ENCODE measurements at places on chromosomes 16 and 17. TPM values are rescaled to one million over a fixed set of nuclear protein-coding genes. Genes with fewer than 3 reads are reported as not detected.

DNA sequence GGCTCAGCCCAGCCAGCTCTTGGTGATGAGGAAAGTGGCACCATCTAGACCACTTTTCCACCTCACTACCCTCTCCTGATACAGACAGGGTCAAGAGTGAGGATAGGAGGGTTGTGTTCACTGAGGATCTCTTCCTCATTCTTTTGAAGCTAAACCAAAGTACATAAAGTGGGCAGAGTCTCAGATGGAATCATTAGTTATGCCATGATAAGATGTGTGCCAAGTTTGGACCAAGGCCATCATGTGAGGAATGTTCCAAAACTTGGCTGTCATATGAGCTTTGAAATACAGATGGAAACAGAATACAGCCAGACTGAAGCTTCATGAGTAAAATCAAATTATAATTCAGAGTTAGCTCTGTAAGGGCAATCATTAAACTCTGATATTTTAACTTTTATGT is 37.2 kb downstream of the ACSM1 start:
- H3K36me3 ChIP-seq: no peaks in the 10 kb centered on the region
- H3K27me3 ChIP-seq: no peaks in the 10 kb centered on the region
- no peak overlapping the region for H3K4me3 ChIP-seq

Gene CASKIN1
- total RNA-seq: 0.06 TPM

GRCh38 chr17:7703584-7704479 is 1.2 kb upstream of the EFNB3 start:
- H3K27me3 ChIP-seq: no peaks in the 10 kb centered on the region
- no peak for DNase-seq
- peaks cover 7% of the 10 kb centered on the region for H3K36me3 ChIP-seq
- no peaks in the 10 kb centered on the region for H3K4me1 ChIP-seq

DNA sequence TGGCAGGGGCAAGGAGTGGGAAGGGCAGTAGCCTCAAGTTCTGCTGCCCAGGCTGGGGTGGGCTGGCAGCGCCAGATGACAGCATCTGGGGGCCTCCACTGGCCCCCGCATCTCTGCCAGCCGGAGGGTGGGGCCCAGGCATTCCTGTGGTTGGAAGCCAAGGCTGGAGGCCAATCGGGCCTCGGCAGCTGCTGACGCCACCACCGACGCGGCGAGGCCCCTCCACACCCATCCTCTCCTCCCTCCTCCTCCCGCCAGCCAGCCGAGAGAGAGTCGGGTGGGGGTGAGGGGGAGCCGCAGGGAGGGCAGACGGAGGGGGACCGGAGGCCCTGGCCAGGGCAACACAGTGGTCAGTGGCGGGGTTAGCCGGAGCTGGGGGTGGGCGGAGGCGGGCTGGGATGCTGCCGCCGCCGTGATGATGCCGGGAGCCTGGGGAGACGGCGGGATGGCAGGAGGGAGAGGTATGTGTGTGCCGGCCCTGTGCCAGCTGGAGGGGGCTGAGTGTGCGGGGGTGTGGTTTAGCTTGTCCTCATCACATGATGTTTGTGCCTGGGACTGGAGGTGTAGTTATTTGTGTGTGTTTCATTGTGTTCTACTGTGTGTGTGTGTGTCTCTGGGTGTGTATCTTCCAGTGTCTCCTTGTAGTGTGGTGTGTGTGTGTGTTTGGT is 36.6 kb downstream of the ARHGAP23 start:
- no peaks in the 10 kb centered on the region for H3K27me3 ChIP-seq
- no peak overlapping the region for H3K27ac ChIP-seq
- H3K4me3 ChIP-seq: no peak overlapping the region
- no peaks in the 10 kb centered on the region for H3K36me3 ChIP-seq
- no peaks in the 10 kb centered on the region for H3K4me1 ChIP-seq
- DNase-seq: no peak

GRCh38 chr17:51351890-51352289 is 91.5 kb downstream of the UTP18 start:
- no peak for DNase-seq
- peaks cover 11% of the 10 kb centered on the region for H3K27me3 ChIP-seq
- no peak overlapping the region for H3K4me3 ChIP-seq
- no peak overlapping the region for H3K27ac ChIP-seq

DNA sequence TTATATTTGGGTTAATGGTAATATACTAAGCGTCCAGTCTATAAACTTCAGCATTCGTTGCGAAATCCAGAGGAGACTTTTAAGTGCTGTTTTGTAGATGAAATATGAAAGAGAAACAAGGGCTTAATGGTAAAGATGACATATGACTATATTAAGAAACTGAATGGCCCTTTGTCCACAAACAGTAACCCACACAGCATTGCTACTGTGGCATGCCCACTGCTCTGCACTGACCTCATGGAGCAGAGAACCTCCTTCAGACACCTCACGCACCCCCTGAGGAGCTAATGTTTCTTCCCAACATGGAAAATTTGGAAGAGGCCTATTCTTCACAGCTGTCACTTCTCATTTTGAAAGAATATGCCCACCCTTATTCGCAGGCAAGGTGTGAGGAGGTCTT is 26.7 kb downstream of the ASPA start:
- no peaks in the 10 kb centered on the region for H3K4me1 ChIP-seq
- no peak for DNase-seq
- no peak overlapping the region for H3K4me3 ChIP-seq
- no peaks in the 10 kb centered on the region for H3K27me3 ChIP-seq
- no peaks in the 10 kb centered on the region for H3K36me3 ChIP-seq
- H3K27ac ChIP-seq: no peak overlapping the region

Gene ITGAX
- total RNA-seq: 2.6 TPM

Gene MMP15
- 0.30 TPM for total RNA-seq

GRCh38 chr17:58191241-58191896 is 1.2 kb upstream of the EPX start:
- no peak overlapping the region for H3K27ac ChIP-seq
- no peak overlapping the region for H3K4me3 ChIP-seq
- H3K4me1 ChIP-seq: no peaks in the 10 kb centered on the region

Gene GJD3
- total RNA-seq: not detected

Gene CD300LF
- total RNA-seq: not detected

DNA sequence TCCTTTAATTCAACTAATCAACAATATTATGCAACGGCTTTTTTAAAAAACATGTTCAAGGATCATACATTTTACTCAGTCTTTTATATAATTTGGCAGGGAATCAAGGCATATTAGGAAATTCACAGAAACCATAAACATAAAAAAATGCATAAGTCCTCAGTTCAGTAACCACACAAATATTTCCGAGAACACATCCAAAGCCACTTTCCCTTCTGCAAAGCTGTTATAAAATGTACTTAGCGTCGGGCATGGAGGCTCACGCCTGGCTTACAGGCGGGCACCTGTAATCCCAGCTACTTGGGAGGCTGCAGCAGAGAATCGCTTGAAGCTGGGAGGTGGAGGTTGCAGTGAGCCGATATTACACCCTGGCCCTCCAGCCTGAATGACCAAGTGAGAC is 9.7 kb upstream of the ZC3H7A start:
- H3K36me3 ChIP-seq: no peaks in the 10 kb centered on the region
- H3K27ac ChIP-seq: no peak overlapping the region
- H3K4me3 ChIP-seq: no peak overlapping the region
- H3K27me3 ChIP-seq: no peaks in the 10 kb centered on the region

Gene TCAP
- total RNA-seq: 2.2 TPM

DNA sequence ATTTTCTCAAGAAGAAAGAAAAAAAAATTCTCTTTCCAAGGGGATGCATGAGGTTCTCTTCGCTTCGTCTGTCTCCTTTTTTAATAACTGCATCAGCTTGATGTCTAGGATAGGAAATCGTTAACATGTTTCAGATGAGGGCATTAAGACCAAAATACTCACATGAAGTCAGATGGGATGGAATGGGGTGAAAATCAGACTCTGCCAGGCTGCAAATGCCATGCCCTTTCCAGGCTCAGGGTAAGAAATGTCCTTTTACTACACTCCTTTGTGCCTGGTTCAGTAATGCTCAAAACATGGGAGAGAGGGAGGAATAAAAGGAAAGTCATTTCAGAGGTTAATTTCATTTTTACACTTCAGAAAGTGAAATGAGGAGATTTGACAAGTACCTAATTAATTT is 21.7 kb upstream of the ERCC4 start:
- H3K36me3 ChIP-seq: no peaks in the 10 kb centered on the region
- no peak overlapping the region for H3K4me3 ChIP-seq
- H3K4me1 ChIP-seq: no peaks in the 10 kb centered on the region
- no peak for DNase-seq

DNA sequence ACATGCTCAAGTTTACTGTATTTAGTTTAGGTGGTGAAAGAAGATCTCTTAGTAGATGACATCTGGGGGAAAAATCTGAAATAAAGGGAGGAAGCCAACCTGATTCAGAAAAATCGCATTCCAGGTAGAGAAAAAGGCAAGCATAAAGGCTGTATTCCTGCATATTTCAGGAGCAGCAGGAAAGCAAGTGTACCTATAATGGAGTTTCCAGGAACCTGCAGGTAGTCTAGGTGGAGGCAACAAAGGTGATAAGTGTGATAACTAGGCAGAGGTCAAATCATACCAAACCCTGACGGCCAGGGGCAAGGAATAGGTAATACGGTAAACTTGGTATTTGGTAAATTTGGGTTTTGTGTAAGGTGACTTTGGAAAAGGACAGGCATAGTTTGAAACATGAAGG is 132.8 kb upstream of the GOT2 start:
- DNase-seq: no peak
- H3K36me3 ChIP-seq: no peaks in the 10 kb centered on the region
- H3K27me3 ChIP-seq: no peaks in the 10 kb centered on the region
- H3K4me1 ChIP-seq: no peaks in the 10 kb centered on the region
- H3K27ac ChIP-seq: no peak overlapping the region
- no peak overlapping the region for H3K4me3 ChIP-seq

Gene CHD9NB
- not detected for total RNA-seq

Gene SECTM1
- 4.6 TPM for total RNA-seq

DNA sequence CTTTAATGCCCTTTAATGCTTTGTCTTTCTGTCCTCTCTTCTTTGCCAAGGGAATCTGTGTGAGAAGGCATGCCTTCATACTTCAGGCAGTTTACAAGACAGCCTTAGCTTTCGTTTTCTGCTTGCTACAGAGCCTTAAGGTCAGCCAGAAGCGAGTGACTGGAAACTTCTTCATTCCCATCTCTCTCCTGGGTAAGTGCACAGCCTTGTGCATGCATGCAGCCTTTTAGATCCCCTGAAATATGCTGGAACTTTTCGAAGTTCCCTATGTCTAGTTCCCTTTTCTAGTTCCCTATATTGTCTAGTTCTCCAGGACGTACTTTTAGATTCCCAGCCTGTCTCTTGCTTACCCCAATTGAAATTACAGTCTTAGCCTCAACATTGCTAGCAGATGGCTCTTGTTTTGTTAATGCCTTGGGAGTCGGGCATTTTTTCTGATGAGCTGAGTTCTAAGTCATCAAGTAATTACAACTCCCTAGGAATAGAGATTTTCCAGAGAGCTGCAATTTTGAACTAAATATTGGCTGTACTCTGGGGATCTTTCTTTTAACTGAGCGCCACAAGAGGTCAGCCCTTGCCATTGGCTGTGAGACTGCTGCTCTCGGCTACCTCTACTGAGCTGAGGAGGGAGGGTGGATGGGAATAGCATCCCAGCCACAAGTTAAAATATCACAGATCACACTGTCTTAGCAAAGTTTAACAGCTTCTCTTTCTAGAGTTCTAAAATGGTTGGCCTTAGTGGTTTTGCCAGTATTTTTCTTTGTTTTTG is 22.7 kb upstream of the PPM1D start:
- H3K27ac ChIP-seq: no peak overlapping the region
- no peak for DNase-seq
- no peaks in the 10 kb centered on the region for H3K4me1 ChIP-seq
- no peaks in the 10 kb centered on the region for H3K27me3 ChIP-seq
- H3K36me3 ChIP-seq: no peaks in the 10 kb centered on the region

- H3K4me1 ChIP-seq: no peaks in the 10 kb centered on the region
- peaks cover 3% of the 10 kb centered on the region for H3K36me3 ChIP-seq
- no peak overlapping the region for H3K27ac ChIP-seq
- DNase-seq: no peak
These were observed 10.0 kb upstream of the SECTM1 start for GRCh38 chr17:82343560-82343959.

DNA sequence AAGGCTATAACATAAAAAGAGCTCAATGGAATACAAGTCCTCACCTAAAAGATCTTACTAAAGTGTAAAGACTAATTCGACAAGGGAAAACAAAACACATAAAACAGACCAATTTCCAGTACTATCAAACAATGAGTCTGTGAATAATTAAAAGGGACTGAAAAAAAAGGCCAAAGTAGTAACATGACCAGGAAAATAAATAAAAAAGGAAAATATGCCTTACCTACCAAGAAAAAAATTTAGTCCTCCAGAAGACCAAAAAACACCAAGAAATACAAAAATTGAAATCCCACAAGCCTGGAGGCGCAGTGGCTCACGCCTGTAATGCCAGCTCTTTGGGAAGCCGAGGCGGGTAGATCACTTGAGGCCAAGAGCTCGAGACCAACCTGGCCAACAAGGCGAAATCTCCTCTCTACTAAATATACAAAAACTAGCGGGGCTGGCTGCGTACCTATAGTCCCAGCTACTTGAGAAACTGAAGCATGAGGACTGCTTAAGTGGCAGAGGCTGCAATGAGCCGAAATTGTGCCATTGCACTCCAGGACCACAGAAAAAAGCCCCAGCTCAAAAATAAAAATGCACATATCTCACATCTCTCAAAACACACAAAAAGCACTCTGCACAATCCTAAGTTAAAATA is 60.8 kb downstream of the TEX14 start:
- DNase-seq: peak; percentile 5
- H3K27ac ChIP-seq: peak overlapping the region; percentile 90
- no peaks in the 10 kb centered on the region for H3K27me3 ChIP-seq
- H3K4me1 ChIP-seq: peaks cover 5% of the 10 kb centered on the region
- no peaks in the 10 kb centered on the region for H3K36me3 ChIP-seq
- no peak overlapping the region for H3K4me3 ChIP-seq

DNA sequence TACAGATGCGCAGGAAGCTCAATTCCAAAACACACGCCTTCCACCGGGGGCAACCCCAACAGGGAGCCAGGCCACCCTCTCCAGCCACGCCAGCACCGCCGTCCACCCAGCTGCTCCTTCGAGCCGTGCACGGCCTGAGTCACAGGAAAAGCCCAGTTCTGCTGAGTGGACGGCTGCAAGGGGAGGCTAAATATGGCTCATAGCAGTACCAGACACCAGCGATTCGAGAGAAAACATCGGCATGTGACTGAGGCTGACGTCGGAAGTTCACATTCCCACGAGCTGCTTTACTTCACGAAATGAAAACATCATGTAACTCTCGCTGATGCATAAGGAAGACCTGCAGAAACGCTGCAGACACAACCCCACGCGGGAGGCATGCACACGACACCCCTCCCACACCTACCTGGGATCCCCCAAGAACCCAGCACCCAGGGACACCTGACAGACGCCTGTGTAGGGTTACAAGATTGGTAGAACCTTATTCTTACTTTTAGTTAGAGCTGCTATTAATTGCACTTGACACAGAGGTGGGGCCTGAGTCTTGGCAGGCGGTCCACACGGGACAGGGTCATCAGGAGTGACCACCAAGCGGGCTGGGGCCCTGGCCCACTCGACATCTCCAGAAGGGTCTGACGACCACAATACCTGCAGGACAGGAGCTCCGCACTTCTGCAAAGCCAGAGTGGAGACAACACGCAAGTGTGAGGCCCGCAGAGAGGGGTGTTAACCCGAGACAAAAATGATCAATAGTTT is 116.8 kb downstream of the ANKRD11 start:
- no peak for DNase-seq
- no peak overlapping the region for H3K4me3 ChIP-seq
- no peaks in the 10 kb centered on the region for H3K27me3 ChIP-seq
- peaks cover 2% of the 10 kb centered on the region for H3K4me1 ChIP-seq
- peaks cover 13% of the 10 kb centered on the region for H3K36me3 ChIP-seq

- H3K36me3 ChIP-seq: no peaks in the 10 kb centered on the region
- DNase-seq: no peak
- H3K4me1 ChIP-seq: no peaks in the 10 kb centered on the region
- no peak overlapping the region for H3K27ac ChIP-seq
- H3K4me3 ChIP-seq: no peak overlapping the region
- no peaks in the 10 kb centered on the region for H3K27me3 ChIP-seq
These were observed 17.1 kb downstream of the TMIGD1 start for GRCh38 chr17:30316736-30317135.

Gene PRSS33
- not detected for total RNA-seq

Gene TNFSF12
- 38.3 TPM for total RNA-seq

Gene NAE1
- total RNA-seq: 75.0 TPM

Gene SLC22A31
- 2.7 TPM for total RNA-seq
